Caco-2 (cell line): ENCODE measurements at places on chromosomes 3 and 15.

GRCh38 chr15:38263996-38264395 is 11.4 kb downstream of the SPRED1 start:
- DNase-seq, result no peak

DNA sequence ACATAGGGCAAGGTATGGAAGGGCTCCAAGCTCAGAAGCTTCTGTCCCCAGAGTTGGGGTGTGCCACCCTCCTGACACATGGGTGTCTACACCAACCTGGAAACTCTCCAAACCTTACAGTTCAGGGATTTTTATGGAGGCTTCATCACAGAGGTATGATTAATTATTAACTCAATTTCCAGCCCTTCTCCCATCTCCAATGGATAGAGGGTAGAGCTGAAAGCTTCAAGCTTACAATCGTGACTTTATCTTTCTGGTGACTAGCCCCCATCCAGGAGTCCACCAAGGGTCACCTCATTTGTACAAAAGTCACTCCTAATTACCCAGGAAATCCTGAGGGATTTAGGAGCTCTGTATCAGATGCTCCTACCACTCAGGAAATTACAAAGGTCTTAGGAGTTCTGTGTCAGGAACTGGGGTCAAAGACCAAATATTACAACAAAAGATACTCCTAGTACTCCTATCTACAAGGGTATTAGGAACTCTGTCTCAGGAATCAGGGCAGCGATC is 62.7 kb downstream of the TFDP2 start:
- no peak for DNase-seq

- no peak for DNase-seq
Observed at GRCh38 chr3:127039719-127040118, 56.8 kb downstream of the PLXNA1 start.

DNA sequence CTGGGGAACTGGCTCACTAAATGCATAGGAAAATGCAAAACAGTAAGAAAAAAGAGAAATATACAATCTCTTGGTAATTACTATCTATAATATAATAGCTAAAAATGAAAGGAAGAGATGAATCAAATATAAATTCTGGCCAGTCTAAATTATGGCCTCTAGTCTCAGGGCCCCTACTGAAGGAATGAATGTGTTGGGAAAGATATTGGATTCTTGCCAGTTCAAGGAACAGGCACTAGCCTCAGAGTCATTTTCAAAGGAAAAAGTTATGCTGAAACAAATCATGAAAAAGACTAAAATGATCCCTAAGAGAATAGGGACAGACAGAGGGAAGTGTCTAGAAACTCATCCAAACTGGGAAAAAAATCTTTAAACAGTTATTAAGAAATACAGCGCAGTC is 62.4 kb downstream of the C3orf80 start:
- DNase-seq, result no peak

GRCh38 chr15:43511012-43511885 is 6.2 kb upstream of the MAP1A start:
- DNase-seq, result peak; percentile 63

- DNase-seq, result no peak
Observed at GRCh38 chr3:18556503-18557135, 131.5 kb upstream of the SATB1 start.

GRCh38 chr15:90063770-90064247 is 38.5 kb downstream of the IDH2 start:
- no peak for DNase-seq

GRCh38 chr3:38137615-38138348 is 679 bp upstream of the MYD88 start:
- peak; percentile 46 for DNase-seq

DNA sequence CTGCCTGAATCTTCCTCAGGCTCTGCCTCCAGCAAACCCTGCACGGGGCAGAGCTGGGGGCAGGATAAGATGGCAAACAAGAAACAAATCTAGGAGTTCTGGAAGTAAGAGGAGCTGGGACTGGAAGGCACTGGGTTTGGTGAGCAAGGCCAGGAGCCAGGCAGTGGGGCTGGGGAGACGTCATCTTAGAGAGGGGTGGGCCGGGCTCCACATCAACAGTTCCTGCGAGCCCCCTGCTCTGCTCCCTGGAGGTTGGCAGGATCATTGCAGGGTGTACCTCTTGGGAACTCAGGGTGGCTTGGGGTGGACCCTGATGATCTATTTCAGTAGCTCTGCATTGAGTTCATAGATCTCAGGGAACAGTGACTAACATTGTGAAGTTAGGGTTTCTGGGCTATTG is 87.3 kb upstream of the PRR23E start:
- no peak for DNase-seq
